ENCODE measurements at places on chromosomes 5 and 9.

- no peak for DNase-seq
Measured at GRCh38 chr5:74560245-74560644, 80.3 kb downstream of the ENC1 start.

DNA sequence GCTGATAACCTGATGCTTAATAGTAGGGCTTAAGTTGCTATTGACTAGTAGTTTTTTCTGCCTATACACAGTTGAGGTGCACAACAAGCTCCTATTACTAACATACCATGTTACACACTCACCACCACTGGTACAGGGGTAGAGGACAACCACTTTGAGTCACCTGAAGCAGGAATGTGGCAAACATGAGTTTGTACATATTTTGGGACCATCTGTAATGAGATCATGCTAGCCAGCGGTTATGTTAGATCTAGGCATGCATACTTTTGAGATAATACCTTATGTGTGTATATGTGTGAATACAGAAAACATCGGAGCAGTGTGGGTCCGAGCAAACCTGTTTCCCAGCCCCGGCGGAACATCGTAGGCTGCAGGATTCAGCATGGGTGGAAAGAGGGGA lies 72.8 kb upstream of the NXNL2 start:
- DNase-seq = no peak

DNA sequence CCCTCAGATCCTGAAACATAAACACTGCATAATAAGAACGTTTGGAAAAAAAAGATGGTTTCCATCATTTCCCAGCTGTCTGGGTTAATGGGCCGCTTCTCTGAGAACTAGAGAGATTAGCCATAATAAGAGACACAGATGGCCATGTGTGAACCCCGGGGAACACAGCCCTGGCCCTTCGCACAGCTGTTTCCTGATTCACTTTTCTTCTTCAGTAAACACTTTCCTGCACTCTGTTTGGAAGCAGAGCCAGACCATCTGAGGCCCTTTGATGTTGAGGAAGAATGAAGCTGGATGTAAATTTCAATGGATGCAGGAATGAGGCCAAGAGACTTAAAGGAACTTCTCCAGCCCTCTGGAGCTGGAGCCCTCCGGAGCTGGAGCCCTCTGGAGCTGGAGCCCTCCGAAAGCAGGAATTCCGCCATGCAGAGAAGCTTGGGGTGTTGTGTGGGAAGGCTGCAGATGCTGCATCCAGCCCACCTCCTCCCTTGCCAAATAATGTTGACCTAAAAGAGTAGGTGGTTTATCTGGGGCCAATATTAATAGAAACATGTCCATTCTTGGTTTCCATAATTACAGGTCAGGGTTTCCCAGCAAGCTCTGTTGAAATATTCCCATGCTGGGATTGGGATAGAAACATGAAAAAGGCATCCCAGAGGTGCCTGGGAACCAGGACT lies 218.9 kb downstream of the NXNL2 start:
- DNase-seq = no peak

DNA sequence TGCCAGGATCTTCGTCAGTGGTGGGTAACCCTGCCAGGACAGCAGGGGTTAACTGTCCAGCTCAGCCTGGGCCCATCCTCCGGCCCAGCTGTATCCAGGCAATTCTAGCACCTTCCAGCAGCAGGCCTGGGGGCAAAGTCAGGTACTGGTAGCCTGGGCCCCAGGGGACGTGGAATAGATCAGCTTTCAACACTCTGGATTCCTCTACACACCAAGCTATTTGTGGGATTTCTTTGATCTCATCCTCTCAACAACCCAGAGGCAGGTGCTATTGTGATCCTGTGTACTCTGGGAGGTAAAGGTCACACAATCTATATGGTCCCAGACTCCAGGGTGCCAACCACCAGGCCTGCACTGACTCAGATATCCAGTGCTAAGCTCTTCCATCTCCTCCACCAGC lies 8.7 kb upstream of the SPOUT1 start:
- DNase-seq = no peak

GRCh38 chr9:130483371-130483971 lies 38.7 kb downstream of the ASS1 start:
- no peak for DNase-seq

- DNase-seq = no peak
Measured at GRCh38 chr9:32665101-32665500, 29.6 kb upstream of the TAF1L start.

GRCh38 chr9:121703014-121703734 lies 51.7 kb downstream of the DAB2IP start:
- DNase-seq = no peak

All from activated CD4-positive, alpha-beta T cell treated with anti-CD3 and anti-CD28 coated beads for 48 hours (primary cell).